ENCODE measurements at places on chromosomes 2 and 18. TPM values are rescaled to one million over a fixed set of nuclear protein-coding genes. Genes with fewer than 3 reads are reported as not detected.

- no peak for DNase-seq
Observed at GRCh38 chr18:61965311-61965710, 72.5 kb upstream of the RNF152 start.

GRCh38 chr2:207143215-207144172 lies 22.3 kb downstream of the KLF7 start:
- DNase-seq = peak; percentile 71

- DNase-seq = no peak
Observed at GRCh38 chr2:55489467-55490062, 30.0 kb upstream of the CFAP36 start.

TUBA4B gene
- not detected for total RNA-seq

DNA sequence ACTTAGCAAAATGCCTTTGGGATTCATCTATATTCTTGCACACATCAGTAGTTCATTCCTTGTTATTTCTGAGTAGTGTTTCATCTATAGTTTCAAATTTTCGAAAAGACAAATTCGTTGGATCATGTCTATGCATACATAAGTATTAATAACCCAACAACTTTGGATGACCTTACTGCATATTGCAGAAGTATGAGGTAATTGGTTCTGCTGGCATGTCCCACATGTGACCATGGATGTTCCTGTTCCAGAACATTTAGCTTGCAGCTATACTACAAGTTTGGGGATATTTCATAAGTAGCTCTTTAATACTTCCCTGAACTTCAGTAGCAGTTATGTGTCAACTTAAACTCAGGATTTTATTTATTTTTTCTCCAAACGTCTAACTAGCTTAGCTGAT lies 44.9 kb downstream of the APLF start:
- no peak for DNase-seq

DNA sequence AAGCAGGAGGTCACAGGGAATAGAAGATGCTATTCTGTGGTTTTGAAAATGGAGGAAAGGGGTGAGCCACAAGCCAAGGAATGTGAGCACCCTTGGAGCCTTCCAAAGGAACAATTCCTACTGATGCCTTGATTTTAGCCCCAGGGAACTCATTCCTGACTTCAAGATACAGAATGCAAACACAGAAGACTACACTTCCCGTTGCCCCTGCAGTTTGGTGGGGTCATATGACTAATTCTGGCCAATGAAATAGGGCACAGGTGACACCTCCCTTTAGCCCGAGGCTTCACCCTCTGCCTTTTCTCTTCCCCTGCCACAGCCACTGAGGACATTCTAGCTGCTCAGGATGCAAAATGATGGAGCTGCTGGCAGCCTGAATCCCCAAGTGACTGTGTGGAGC lies 126.1 kb downstream of the INHBB start:
- DNase-seq = no peak

- peak; percentile 47 for DNase-seq
Observed at GRCh38 chr18:49447810-49448745, 12.4 kb downstream of the DYM start.

DNA sequence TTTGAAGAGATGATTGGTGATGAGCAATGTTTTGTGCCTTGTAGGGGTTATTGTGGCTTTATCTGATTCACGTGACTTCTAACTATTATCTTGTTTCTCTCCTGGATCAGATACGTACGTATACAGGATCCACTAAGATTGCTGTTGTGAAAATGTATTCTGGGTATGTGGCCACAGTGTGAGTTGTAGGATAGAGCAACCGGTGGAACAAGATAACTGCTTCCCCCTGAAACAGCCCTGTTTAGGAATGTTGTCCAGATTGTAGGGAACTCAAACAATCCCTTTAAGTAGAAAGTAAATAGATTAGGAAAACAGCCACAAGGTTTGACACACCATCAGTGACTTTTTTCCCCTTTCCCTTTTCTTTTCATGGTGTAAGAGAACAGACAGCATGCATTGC lies 22.3 kb upstream of the MBOAT2 start:
- no peak for DNase-seq
